ENCODE measurements at places on chromosomes 1 and 21.
A peak's percentile ranks its signal among the peaks of the same experiment; 100 is the strongest.

- no peak for DNase-seq
Observed at GRCh38 chr1:118488787-118489186, 303.8 kb upstream of the SPAG17 start.

DNA sequence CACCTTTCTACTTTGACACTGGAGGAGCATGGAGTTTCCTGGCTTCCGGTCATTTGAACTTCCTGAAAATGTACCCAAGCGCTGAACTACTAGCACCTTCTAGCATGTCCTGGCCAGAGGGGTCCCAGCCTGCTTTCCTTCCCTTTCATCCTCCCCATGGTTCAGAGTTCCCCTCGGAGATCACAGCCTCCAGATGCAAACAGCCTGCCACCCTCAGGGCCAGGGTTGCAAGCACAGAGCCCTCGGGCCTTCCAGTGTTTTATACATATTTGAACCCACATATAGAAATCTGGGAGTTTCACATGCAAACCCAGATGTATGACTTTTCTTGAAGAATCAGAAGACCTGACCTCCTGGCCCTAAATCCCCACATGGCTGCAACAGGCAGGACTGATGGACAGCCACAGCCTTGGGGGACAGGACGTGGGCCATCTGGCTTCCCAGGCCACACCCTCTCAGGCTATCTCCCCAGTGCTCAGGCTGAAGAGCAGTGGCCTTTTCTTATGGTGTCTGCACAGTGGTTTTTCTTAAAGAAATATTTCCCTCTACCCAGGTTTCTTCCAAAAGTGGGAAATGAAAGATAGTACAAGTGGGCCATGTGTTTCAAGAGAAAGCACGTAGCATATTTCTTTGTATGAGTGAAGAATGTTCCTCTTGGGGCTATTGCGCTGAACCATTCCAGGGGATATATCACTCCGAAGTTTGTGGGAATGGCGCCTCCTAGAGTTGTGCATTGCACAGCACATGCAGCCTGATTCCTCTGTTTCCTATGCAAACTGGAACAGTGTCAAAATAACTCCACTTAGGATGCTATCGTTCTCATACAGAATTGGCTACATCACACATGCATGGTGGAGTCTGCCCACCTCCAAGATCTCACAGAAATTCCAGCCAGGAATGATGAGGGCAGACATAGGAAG is 232.0 kb upstream of the VAMP3 start:
- DNase-seq = no peak

DNA sequence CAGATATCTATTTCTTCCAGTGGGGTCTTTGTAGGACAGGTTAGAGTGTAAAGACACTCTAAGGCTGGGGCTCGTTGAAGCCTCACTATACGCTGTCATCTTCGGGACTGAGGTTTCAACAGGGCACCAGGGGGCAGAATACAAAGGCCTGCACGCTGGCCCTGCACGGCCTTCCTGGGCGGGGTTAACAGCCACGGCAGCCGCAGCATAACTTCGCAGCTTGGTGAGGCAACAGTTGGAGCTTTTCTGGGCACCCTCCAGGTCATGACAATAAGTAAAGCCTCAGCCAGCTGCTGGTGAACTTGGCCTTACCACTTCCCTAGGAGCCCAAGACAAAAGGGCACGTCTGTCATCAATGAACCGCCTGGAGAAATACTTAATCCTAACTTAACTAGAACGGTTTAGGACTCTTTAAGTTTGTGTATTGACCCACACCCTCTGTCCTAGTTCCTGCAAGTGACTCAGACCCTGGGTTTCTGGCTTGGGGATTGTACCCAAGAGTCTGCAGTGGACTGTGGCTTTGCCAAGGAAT is 2.3 kb upstream of the RUNX1 start:
- DNase-seq = peak; percentile 78

DNA sequence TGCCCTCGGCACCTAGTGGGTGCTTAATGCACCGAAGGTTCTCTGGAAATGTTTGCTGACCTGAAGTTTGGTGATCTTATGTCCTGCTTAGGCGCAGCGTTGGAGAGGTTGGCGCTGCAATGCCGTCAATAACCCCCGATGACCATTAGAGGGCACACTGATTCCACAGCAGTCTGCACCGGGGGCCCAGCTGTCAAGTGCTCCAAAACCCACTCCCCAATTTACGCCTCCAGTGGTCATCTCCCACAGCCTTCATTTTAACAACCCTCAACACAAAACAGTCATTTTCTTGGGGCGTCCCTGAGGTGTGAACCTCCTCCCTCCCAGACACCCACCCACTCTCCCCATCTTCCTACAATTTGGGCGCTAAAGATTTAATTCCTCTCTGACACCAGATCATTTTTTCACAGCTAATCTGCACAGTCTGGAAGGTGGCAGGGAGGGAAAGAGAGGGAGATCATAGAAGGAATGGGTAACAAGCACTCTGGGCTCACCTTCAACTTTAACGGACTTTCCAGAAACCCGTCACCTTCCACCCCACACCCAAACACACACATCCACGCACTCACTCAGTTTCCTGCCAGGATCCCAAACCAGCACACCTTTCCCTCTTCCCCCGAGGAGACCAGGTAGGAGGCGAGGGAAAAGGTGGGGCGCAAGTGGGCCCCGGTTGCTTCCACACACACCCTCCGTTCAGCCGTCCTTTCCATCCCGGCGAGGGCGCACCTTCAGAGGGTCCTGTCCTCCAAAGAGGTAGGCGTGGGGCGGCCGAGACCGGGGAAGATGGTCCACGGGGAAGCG is 570 bp upstream of the NPR1 start:
- DNase-seq = no peak

DNA sequence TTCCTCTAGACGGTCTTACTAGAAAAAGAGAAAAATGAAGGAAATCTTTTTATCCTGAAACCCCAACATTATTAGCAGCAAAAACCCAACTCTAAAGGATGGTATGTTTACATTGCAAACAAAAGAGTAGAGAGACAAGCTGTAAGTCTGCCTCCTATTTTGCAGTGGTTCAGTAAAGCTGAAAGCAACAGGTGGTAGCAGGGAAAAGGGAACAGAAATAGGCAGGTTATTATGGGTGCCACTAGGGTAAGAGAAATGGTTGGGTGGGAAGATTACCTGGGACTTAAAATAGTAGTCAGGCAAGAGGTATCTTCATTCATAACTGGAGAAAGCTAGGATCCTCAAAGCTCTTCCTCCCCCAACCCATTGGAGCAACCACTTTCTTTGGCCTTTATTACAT is 13.7 kb downstream of the CLSPN start:
- DNase-seq = no peak

DNA sequence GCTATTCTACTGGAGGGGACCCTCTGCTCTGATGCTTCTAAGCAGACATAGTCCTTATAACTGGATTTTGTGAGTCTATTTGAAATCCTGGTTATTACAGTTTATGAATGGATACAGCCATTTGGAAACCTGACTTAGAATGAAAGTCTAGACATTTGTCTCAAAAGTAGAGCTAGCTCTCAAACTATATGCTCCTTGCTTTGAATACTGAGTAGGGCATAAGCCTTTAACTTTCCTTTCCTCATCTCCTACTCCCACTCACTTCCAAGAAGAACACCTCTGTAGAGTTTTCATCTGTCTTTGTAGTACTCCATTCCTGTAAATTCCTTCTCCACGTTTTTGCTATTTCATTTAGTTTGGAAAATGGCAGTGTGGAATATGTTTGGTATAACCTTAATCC is 9.0 kb upstream of the ARID1A start:
- DNase-seq = no peak

DNA sequence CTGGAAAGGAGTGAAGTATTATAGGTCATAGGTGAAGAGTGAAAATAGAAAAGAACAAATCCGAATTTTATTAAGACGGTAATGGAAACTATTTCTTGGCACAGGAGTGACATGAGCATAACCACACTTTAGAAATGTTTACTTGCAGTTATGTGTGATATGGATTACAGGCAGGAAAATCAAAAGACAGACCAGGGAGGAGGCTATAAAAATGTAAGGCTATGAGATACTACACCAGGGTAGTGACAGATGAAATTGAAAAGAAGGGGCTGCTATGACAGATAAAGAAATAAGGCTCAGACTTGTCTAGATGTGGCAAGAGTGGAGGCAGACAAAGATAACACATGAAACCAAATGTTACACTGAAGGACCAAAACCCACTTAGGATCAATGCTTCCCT is 31.7 kb downstream of the GPATCH2 start:
- DNase-seq = no peak

DNA sequence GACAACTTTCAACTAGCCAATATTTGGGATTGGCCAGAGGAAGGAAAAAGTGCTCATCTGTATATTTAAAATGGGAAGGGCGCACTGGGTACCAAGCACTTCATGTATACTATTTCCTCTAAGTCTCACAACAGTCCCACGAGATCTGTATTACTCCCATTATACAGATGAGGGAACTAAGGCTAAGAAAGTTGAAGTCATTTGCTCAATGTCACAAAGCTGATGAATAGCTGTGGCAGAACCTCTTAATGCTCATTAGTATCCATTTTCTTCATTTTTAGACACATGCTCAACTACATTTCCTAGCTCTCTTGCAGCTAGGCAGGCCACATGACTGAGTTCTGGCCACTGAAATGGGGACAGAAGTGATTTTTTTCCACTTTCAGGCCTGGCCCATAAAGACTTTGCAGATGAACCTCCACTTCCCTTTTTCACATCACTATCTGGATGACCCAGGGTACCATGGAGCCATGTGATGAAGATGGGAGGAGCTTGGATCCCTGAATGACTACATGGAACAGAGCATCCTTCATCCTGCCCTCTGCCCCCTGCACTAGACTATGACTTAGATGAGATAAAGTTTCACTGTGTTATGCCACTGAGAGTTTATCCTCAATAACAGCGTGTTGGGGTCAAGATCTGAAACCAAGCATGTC is 31.8 kb downstream of the ATF3 start:
- DNase-seq = no peak

DNA sequence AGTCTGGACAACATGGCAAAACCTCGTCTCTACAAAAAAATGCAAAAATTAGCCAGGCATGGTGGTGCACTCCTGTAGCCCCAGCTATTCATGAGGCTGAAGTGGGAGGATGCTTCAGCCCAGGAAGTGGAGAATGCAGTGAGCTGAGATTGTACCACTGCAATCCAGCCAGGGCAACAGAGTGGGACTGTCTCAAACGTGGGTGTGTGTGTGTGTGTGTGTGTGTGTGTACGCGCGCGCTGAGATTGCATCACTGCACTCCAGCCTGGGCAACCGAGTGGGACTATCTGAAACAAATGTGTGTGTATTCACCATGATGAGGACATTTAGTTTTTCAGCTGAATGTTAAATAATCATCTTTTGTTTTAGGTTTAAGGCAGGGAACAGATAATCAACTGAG is 21.1 kb downstream of the USP1 start:
- DNase-seq = no peak

DNA sequence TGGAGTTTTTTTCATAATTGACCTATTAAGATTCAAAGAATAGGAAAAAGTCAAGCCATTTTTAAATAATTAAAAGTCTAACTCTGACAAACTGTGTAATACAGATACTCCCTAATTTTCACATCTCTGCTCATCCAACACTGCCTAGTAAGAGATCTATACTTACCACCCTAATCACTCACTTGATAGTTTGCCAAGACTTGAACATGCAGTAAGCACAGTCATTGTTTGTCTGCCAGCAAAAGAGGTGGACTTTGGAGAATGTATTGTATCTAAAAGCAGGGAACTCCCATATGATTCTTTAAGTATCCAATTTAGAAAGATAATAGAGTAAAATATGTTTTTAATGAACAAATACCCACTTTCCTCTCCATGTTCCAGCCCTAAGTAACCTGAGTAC is 15.5 kb downstream of the TMEM59 start:
- DNase-seq = no peak

DNA sequence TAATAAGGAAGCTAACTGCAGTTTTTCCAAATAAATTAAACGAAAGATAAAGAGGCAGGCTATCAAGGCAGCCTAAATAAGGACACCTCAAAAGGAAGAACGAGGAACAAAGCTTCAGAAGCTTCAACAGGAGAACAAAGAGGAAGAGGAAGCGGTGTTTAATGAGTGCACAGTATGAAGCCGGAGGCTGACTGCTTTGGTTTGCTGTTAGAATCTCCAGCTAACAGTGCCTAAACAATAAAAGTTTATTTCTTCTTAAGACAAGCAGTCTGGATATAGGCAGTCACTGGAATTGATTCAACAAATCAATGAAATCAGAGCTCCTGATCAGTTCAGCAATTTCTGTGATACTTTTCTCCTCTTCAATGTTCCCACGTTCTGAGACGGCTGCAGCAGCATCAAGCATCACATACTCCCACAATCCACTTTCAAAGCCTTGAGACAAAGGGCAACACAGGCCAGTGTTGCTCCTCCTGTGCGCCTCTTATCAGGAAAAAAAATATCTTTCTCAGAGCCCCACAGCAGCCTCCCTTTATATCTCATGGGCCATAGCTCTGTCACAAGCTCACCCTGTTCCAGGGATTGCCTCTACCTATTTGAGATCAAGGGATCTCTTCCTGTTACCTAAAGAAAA is 365.6 kb upstream of the ST6GALNAC5 start:
- DNase-seq = no peak

DNA sequence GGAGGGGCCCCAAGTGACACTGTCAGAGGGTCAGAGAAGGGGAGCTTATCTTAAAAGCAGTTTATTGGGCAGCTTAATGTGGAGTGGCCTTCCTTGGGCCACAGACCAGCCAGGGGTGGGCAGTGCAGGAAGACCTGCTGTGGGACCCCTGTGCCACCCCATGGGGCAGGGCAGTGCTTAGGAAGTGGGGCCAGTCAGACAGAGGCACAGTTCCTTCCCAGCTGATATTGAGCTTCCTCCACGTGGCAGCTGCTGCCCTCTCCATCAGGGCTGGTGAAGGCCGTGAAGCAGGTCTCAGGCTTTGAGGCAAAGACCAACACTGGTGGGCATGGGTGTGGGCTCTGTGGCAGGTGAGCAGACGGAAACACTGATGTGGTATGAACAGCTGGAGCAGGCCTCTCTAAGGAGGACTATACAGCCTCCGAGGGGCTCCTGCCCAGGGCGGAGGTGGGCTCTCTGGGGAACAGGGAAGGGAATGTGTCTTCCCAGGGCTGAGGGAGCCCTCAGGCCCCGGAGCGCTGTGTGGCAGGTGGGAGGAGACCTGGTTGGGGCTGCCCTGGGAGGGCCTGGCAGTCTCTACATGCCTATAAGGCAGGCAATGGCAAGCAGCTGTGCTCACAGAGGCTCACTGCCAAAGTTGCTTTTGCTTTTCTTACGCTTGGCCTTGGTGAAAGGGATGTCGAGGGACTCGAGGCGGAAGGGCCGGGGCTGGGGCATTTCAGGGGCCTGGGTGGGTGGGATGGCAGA is 3.0 kb upstream of the DDOST start:
- no peak for DNase-seq

DNA sequence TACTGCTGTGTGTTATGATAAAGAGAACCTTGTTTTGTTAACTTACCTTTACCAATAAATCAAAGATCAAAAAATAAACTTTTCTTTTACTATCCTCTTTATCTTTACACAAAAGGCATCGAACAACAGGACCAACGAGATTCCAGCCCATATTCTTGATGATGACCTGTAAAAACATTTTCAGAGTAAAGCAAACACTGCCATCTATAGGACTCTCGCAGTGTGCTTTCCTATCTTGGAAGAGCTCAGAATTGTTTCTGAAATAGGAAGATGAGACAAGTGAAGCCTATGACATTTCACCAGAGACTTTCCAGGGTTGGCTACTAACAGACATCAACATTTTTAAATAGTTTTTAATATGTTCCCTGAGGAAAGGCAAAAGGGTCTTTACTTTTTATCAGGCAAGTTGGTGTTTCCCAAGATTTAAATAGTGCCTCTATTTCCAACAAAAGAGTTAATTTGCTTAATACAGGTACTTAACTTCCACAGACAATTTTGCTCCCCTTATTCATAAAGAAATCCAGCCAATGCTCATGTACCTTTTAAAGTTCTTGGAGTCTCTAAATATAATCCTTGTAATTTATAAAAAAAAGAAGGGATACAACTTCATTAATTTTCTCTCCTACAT is 7.3 kb downstream of the GLMN start:
- no peak for DNase-seq
